Thoracic aorta (tissue), 2 donors: ENCODE measurements at places on chromosomes 5 and 9.

GRCh38 chr5:52748590-52748989 is 39.1 kb upstream of the ITGA1 start:
- DNase-seq: no peak

DNA sequence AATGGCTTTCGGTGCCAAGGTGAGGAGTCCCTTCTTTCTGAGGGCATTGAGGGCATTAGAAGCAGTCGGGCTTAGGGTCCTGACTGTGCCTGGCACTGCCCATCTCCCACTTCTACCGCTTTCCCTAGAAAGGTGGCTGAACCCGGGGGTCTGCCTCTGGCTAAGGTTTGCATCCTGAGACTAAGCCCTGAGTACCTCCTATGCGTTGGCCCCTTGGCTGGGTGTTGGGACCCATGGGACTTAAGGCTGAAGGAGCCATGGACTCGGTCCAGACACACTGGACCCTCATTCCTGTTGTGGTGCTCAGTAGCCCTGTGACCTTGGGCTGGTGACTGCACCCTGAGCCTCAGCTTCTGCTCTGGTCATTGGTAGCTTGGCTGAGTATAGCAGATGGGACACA is 23.9 kb downstream of the DAB2IP start:
- DNase-seq: no peak

DNA sequence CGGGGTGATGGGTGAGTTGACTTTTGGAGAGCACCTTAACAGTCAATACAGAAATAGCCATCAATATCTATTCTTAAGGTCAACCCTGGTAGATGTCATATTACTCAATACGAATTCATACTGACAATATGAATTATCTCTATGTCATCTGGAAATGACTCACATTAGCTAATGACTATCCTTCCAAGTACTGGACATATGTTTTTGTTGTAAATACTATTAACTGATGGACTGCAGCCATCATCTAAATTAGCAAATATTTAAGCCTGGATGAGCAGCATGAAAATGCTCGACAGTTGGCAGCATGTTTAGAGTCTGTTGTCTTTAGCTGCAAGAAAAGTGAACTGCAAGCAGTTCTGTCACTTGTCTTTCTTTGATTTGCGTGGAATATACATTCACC is 19.6 kb upstream of the ISOC1 start:
- DNase-seq: no peak

DNA sequence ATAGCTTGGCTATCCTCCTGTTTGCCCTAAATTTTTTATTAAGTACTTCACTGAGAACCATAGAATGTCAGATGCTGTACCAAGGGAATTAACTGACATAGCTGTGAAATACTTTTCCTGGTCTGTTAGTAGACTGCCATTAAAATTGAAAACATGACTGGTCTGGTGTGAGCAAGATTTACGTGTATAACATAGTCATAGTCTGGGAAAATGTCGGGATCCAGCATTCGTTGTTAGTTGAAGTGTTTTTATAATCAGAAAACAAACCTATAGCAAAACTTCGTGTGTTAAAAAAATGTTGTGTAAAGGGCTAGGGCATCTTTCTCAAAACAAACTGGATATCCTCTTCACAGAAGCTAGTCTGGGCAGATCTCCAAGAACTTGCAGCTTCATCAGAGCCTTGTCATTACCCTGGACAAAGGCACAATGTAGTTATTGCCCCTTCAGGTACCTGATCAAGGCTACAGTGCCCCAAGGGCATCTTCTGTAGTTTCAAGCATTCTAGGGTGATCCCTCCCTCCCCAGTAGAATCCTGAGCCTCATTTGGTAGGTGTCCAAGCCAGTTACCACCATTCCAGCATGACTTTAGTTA is 454.2 kb upstream of the SGCD start:
- no peak for DNase-seq

GRCh38 chr9:79962836-79963235 is 391.1 kb downstream of the TLE4 start:
- no peak for DNase-seq

DNA sequence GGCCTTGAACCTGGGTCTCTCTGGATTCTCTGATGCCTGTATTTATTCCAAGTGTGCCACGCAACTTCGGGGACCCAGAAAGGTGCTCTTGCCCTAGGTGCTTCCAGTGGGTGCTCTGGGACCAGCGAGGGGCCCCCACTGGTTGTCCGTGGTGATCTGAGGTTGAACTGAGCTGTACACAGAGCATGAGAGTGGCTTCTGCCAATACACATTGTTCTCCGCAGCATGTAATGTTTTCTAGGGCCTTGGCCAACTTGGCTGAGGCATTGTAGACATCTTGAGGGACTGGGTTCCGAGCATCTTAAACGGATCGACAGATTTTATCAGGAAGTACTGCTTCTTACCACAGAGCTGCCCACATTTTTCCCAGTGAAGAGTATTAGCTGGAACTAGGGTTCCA is 117.9 kb downstream of the MTX3 start:
- DNase-seq: no peak
